Activated CD8-positive, alpha-beta T cell treated with anti-CD3 and anti-CD28 coated beads, Interleukin-2, amount 10 ng/mL, durations not matched to agents 7 days and 5 days (primary cell): ENCODE measurements at places on chromosomes 4 and X. TPM values are rescaled to one million over a fixed set of nuclear protein-coding genes. Genes with fewer than 3 reads are reported as not detected.

Gene MAGEA1
- not detected for total RNA-seq

Gene BTC
- not detected for total RNA-seq

Gene LNX1
- total RNA-seq = not detected

Gene HHIP
- not detected for total RNA-seq

Gene RTL5
- 0.08 TPM for total RNA-seq

Gene KDR
- not detected for total RNA-seq

Gene ZFP92
- total RNA-seq = 1.5 TPM

Gene TDO2
- total RNA-seq = not detected

Gene MAGEB17
- not detected for total RNA-seq

Gene ARX
- not detected for total RNA-seq

Gene CRMP1
- not detected for total RNA-seq
